Stimulated activated CD4-positive, alpha-beta T cell treated with anti-CD3 and anti-CD28 coated beads, Interleukin-12 subunit alpha, Interleukin-12 subunit beta, amount 100 ng/mL, for 24 hours (primary cell): ENCODE measurements at places on chromosomes 16 and 17.
A peak's percentile ranks its signal among the peaks of the same experiment; 100 is the strongest.

GRCh38 chr16:86404678-86405077 is 105.6 kb upstream of the FOXF1 start:
- DNase-seq: no peak

GRCh38 chr17:18181358-18181757 is 2.3 kb upstream of the ALKBH5 start:
- peak; percentile 19 for DNase-seq

DNA sequence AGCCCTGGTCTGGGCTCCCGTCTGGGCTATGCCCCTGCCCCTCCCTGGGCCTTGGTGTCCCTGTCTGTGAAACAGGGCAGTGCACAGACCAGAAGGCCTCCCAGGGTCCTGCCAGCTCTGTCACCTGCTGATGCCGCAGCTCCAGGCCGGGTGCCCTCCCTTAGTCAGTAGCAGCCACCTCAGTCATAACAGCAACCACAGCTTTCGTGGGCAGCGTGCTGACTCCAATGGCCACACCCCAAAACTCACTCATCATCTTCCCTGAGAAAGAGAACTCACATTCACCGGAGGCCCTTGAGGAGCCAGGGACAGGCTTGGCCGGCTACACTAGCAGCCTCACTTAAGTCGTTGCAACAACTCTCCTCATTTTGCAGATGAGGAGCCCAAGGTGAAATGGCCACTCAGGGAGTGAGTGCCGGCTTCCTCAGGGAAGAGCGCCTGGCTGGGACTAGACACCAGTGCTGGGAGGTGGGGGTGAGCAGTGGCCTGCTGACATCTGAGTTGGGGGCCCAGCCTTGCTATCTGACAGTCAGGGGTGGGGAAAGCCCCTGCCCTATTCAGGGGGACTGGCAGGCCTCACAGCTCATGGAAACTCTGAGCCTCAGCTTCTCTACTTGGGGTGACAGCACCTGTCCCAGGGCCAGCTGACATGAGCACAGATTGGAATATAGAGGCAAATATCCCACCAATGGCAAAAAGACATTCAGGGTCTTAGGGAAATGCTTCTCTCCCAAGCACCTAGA is 22.6 kb downstream of the SLC5A10 start:
- no peak for DNase-seq

DNA sequence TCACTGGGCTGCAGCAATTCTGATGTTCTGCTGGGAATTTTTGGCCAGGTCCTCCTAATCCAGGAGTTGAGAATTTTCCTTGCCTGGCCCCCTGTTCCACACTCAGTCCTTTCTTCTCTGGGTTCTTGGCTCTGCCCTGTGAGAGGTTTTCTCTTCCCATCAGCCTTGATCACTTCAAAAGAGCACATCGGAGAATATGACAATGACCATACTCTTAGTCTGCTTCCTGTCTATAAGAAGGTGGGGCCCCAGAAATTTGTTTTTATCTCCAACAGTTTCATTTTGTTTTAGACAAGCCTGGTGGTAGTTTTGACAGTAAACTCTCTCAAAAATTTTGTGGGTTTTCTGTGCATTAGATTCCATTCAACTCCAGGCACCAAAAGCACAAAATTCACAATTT is 70.7 kb downstream of the C17orf67 start:
- DNase-seq: no peak

- DNase-seq: no peak
Observed at GRCh38 chr17:21019976-21020586, 22.7 kb downstream of the USP22 start.

- DNase-seq: peak; percentile 8
Observed at GRCh38 chr16:1812732-1813163, 13.9 kb downstream of the HAGH start.

GRCh38 chr17:48791128-48792032 is 25.6 kb downstream of the TTLL6 start:
- peak; percentile 20 for DNase-seq

GRCh38 chr16:85607321-85607765 is 5.8 kb upstream of the GSE1 start:
- DNase-seq: no peak
